Tibial nerve (tissue), 4 donors: ENCODE measurements at places on chromosomes 13 and 19.

- DNase-seq, result no peak
These were observed 182.5 kb downstream of the KCNRG start for GRCh38 chr13:50197705-50198104.

DNA sequence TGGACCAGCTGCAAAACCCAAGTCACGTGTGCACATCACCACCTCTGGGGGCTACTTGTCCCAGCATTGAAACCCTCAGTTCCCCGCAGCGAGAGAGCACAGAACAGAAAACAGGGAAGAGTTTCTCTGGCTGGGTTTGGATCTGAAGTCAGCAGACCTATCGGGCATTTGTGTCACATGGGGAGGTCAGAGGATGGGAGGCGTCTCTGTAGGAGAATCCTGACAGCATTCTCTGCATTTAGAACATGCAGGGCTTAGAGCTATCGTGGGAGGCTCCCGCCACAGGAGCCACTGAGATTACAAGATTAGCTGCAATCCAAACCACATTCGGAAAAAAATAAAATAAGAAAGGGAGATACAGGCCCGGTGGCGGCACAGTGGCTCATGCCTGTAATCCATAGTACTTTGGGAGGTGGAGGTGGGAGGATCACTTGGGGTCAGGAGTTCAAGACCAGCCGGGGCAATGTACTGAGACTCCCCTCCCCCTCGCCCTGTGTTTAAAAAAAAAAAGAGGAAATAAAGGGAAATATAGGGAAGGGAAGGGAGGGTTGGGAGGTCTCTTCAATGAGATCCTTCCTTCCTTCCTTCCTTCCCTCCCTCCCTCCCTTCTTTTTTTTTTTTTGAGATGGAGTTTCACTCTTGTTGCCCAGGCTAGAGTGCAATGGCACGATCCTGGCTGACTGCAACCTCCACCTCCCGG lies 2.9 kb upstream of the TLE6 start:
- peak; percentile 81 for DNase-seq

GRCh38 chr19:41872775-41873647 lies 4.1 kb upstream of the CD79A start:
- no peak for DNase-seq

DNA sequence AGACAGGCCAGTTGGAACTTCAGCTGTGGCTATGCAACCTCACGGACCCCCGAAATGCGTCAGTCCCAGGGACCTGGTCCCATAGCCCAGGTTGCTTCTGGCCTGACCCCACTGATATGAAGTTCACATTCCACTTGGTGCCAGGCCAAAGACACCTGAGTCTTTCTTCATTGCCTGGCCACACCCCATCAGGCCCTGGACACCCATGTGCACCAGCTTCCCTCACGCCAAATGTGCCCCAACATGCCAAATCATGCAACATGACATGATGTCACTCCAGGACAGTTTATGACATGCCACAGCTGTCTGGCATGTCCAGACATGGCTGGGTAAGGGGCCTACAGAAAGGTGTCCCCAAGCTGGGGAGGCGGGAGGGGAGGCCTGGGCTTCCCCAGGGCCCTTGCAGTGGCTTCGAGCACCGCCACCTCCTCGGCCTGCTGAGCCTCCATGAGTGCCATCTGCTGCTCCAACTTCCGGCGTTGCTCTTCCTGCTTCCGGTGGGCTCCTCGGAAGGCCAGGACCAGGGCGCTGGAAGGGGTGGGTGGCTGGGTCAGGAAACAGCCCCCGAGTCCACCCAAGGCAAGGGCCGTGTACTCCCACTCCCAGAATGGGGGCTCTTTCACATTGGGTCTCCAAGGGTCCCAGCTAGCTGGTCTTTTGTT lies 4.3 kb upstream of the NR2F6 start:
- no peak for DNase-seq

- DNase-seq, result no peak
These were observed 71.9 kb upstream of the IRS2 start for GRCh38 chr13:109858319-109858718.

DNA sequence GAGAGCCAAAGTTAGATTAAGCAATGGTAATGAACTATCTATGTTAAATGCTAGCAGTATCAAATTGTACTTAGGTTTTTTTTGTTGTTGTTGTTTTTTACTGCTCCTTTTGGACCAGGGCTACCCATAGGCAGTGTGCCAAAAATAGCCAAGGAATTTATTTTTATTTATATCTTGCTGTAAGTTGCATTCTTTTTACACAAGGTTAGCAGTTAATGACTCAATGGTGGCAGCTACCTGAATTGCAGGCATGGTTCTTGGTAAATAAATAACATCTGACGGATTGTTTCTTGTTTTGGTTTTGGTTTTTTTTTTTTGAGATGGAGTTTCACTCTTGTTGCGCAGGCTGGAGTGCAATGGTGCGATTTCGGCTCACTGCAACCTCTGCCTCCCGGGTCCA lies 194.8 kb upstream of the TSC22D1 start:
- DNase-seq, result no peak

DNA sequence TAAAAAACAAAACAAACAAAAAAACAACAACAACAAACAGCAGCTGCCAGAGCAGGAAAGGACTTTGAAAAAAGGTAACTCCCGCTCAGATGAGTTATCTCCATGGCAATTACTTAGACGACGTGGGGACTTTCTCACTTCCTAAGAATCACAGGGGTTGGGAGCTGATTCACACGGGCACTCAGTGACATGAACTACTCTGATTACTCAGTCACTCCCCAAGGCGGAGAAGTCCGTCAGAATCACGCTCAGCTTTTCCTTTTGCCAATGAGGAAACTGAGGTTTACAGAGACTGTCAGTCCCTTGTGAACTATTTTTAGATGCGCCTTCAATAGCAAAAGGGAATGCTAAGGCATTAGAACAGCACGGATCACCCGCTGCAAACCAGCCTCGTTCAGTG lies 32.3 kb upstream of the MATK start:
- DNase-seq, result no peak

DNA sequence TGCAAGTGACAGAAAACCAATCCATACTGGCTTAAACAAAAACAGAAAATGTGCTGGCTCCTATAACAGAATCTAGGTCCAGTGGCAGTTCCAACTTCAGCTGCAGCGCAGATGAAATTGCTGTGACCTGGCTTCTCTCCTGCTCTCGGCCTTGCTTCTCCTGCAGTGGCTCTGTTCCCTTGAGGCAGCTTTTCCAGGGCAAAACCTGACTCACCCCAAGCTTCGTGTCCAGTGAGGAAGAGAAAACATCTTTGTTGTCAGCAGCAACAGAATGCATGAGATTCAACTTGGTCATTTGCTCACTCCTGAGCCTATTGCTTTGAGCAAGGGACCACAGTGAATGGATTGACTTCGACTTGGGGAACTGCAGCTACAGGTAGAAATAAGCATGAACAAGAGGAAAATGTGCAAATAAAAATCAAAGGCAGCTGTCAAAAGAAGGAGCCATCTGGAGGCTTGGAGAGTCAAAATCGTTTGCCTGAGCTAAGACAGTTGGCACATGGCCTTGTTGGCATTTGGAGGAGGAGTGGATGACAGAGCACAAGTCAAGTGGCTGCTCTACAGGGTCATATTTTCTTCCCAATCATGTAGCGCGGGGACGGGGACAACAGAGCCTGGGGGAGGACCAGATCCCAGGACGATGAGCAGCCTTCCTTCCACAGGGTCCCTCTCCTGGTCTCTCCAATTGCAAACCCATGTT lies 523.4 kb downstream of the FGF9 start:
- no peak for DNase-seq

- no peak for DNase-seq
These were observed 97.6 kb downstream of the ZIC5 start for GRCh38 chr13:99873832-99874430.
